ENCODE measurements at places on chromosomes 12 and 14. TPM values are rescaled to one million over a fixed set of nuclear protein-coding genes. Genes with fewer than 3 reads are reported as not detected.

Gene SLC6A12
- not detected for total RNA-seq

Gene NKX2-1
- total RNA-seq = not detected

- no peak for DNase-seq
These were observed 68.5 kb downstream of the PPFIBP1 start for GRCh38 chr12:27592548-27592947.

GRCh38 chr12:2177751-2178150, 125.0 kb downstream of the CACNA1C start:
- no peak for DNase-seq

DNA sequence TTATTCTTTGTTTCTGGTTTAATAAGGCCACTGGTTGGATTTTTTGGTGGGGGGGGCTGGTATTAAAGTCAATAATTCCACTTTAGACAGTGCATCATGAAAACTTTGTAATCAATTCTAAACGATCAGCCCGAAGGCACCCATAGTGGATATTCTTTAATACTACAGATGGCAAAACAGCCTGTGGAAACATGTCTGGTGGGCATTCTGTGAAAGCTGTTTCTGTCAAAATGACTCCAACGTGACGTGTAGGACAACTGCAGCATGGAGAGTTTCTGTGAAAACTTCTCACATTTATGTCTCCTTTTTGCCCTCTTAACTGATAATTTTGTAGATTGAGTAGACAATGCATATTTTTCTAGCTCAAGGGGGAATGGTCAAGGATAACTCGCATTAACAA, 185.8 kb upstream of the FLRT2 start:
- no peak for DNase-seq

DNA sequence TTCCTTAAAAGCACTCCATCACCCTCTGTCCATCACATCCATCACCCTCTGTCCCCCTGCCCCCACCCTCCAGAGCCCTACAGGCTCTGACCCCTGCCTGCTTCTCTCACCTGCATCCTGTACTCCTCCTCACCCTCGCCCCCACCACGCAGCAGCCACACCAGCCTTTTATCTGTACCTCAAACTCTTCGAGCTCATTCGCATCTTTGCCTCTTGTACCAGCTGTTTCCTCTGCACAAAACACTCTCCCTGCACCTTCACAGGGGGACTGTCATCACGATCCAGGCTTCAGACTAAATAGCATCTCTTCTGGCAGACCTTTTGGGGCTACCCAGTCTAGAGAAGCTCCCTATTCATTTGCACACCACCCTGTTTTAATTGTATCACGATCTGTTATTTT, 24.1 kb downstream of the TMEM229B start:
- DNase-seq = no peak

DNA sequence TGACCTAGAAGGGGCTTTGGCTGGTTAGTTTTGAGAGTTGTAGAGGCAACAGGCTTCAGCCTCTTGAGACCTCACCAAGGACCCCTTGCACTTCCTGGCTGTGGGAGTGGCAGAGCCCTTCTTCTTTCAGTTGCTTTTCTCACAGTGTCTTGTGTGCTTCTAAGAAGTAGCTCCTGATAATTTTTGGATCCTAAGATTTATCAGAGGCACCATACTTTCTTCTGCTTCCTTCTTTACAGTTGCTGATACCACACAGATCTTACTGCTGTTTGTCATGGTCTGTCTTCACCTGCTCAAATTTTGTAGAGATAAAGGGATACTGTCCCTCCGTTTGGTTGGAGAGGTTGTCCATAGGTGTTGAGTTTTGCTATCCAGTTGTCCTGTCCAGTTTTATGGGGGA, 33.8 kb downstream of the VRK1 start:
- DNase-seq = no peak

Data from activated naive CD4-positive, alpha-beta T cell treated with anti-CD3 and anti-CD28 coated beads, Interleukin-2, amount 50 U/mL, for 72 hours (primary cell).